ENCODE measurements at places on chromosomes 13 and 19.

DNA sequence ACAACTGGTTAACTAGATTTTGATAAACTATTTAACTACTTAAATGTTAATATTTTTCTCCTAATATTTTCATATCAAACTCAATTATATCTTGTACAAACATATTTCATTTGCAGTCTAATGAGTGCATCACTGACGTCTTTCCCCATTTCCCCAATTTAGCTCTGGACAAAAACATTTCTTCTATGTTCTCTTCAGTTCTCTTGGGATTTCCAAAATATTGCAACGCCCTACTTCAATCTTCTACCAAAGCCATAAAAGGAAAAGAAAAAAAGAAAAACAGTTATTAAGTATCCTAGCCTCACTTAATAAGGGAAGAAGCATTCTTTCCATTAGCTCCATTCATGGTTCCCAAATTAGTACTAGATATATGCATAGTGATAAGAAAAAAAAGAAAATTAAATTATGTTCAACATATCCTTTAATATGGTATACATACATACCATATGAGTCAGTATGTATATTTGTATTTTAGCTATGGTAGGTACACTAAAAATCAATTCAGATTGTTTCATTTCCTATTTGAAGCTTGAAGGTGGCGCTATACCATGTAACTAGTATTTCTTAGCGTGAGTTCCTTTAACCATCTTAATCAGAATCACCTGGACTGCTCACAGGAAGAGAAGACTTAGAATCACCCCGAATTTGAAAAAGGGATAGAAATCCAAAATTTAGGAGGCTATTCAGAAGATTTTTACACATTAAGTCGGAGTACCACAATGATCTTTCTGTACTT lies 9.9 kb downstream of the FBXL3 start:
- DNase-seq = no peak

DNA sequence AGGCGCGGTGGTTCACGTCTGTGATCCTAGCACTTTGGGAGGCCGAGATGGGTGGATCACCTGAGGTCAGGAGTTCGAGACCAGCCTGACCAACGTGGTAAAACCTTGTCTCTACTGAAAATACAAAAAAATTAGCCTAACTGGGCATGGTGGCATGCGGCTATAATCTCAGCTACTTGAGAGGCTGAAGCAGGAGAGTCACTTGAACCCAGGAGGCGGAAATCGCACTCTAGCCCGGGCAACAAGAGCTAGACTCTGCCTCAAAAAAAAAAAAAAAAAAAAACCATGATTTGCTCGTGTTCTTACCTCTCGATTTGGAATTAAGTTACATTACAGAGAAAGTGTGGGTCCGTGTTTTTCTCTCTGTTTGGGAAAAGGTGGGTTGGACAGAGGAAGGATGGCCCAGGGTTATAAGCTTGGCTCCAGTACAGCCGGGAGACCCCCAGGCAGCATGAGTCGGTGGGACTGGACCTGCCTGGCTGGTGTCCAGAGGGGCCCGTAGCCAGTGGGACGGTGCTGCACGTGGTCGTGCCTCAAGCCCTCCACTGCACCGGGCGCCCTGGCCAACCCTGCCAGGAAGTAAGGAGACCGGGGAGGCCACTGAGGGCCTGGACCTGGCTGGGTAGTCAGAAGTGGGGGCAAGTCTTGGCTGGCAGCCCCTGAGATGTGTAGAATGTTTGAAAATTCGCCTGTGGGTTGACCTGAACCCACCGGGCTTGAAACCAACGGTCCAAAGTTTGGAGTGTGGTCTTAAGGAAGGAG lies 3.7 kb downstream of the RPS15 start:
- no peak for DNase-seq

DNA sequence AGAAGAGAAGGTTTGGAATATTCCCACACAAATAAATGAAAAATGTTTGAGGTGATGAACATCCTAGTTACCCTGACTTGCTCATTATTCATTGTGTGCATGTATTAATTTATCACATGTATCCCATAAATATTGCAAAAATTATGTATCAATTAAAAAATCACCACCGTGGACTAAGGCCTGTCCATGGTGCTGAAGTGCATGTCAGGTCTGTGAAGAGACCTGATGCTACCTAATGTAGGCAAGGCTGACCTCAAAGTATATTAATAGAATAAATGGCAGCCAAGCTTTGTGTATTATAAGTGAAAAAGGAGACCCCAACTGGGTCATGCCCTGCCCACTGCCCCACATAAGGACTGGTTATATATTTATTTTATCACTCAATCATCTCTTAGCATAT lies 34.4 kb upstream of the ZNF835 start:
- no peak for DNase-seq

DNA sequence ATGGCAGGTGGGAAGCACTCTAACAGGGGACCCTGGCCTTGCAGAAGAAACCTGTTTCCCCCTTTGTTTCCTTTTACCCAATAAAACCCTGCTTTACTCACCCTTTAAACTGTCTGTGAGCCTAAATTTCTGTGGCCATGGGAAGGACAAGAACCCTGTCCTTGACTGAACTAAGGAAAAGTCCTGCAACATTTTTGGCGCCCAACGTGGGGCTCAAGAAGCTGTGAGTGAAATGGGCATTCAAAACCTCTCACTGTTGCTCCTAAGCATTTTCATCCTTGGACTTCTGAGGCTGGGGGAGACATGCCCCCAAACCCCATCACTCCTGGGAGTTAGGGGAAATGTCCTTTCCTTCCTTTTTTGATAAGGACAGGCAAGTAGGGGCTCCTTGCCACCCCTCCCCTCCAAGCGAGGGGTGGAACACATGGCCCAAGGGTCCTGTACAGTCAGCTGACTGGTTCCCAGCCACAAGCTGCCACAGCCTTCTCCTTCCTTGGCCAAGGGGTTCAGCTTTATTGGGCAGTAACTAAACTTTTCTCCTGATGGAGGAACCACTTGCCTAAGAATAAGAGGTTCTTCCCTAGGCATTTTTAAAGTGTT lies 381.6 kb downstream of the KLF5 start:
- DNase-seq = no peak

- no peak for DNase-seq
Measured at GRCh38 chr13:48486836-48487235, 46.0 kb downstream of the RCBTB2 start.

DNA sequence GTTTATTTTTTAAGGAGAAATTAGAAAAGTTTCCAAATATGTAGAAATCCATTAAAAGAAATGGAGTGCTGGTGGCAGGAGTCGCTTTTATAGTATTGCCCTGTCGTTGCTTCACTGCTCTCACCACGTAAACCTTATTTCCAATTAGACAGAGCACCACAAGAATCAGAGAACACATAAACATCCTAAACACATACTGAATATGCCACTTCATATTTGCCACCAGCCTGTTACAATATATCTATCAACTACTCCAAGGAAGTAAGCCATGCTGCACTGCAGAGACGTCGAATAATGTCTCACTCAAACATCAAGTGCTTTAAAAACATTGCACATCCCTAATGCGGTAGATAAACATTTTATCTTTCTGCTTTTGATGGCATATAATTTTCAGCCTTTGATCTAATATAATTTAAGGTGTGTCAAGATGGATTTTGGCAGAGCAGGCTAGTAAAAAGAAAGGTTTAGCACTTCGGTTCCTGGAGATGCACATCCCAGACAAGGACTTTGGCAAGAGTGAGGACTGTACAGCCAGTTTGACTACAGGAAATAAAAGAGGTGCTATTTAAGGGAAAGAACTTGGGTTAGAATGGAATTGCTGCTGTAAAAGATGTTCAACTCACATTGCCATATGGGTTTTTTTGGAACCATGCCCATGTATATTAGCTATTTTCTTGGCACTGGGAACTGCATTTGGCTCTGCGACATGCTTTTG lies 932.3 kb downstream of the EFNB2 start:
- DNase-seq = peak; percentile 92

GRCh38 chr13:72368031-72368430 lies 359.4 kb downstream of the MZT1 start:
- no peak for DNase-seq

GRCh38 chr13:50668691-50669271 lies 174.7 kb downstream of the DLEU7 start:
- peak; percentile 35 for DNase-seq

- no peak for DNase-seq
Measured at GRCh38 chr13:39110518-39111097, 72.4 kb downstream of the NHLRC3 start.

DNA sequence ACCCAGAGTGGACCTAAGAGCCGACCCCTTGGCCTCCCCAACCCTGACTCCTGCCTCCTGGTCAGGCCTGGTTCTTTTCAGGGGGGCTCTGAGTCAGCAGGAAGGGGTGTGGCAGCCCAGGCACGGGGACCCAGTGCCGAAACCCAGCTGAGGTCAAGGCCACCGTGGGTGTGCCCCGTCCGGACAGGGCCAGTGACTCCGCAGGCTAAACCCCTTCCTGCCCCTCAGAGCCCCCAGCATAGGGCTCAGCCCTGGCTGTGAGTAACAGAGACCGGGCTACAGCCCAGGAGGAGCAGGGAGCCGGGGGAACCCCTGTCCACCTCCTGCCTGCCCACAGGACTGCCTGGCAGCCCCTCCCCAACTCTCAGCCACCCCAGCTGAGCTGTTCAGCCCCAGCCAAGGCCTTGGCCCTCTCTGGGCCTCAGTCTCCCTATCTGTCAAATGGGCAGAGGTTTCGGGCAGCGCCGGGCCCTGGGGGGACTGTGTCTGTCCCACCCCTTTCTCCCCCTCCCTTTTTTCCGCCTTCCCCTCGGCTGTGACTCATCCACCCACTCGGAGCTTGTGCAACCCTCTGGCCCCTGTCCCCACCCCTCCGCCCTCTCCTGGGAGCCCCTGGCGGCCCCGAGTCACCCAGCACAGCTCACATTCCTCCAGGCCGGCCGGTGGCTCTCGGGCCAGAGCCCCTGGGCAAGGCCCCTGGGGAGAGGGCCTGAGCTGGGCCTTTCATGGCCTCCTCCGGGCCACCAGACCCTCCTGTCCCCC lies 8.6 kb downstream of the ZBTB7A start:
- DNase-seq = no peak

- no peak for DNase-seq
Measured at GRCh38 chr19:40976134-40976533, 14.9 kb upstream of the CYP2B6 start.

- DNase-seq = no peak
Measured at GRCh38 chr13:103844471-103844870, 778.3 kb upstream of the SLC10A2 start.

- DNase-seq = no peak
Measured at GRCh38 chr19:29715701-29716581, 880 bp upstream of the C19orf12 start.

- DNase-seq = no peak
Measured at GRCh38 chr19:12665281-12665573, 1.3 kb downstream of the MAN2B1 start.

- no peak for DNase-seq
Measured at GRCh38 chr13:98676239-98676638, 76.2 kb downstream of the SLC15A1 start.

- no peak for DNase-seq
Measured at GRCh38 chr13:79782541-79783205, 301.7 kb downstream of the NDFIP2 start.

GRCh38 chr19:40755248-40755624 lies 4.2 kb downstream of the SNRPA start:
- DNase-seq = no peak

DNA sequence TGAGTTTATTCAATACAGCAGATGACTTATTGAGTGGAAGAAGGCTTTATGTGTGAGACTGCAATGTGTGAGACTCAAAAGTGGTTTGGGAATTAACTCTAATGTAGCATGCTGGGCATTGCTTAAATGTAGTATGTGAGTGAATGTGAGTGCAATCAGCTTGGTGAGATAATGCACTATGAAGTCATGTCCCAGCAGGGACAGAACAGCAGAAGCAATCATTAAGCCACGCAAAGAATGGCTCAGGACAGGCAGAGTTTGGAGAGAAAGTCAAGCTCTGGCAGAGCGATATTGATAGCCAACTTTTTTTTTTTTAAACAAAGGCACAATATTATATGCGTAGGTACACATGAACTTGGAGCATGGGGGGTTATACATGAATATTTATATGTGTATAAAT lies 597.7 kb downstream of the GPC6 start:
- no peak for DNase-seq

GRCh38 chr19:1747285-1748114 lies 5.8 kb upstream of the ONECUT3 start:
- DNase-seq = no peak

DNA sequence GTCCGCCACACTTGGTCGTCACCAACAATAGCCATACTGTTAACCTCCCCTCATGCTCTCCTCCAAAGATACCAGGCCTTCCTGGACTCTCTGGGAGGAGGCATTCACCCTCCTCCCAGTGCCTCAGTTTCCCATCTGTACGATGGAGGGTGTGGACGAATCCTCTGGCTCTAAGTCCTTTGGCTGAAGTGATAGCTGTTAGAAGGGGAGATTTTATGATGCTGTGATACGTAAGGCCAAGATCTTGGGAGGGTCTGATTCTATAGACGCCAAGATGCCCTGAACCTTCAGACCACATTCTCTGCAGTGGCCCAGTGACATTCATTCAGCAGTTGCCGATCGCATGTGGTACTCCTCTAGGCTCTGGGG lies 14.8 kb upstream of the NOP53 start:
- no peak for DNase-seq

GRCh38 chr13:50999641-51000040 lies 90.0 kb downstream of the RNASEH2B start:
- DNase-seq = peak; percentile 5

DNA sequence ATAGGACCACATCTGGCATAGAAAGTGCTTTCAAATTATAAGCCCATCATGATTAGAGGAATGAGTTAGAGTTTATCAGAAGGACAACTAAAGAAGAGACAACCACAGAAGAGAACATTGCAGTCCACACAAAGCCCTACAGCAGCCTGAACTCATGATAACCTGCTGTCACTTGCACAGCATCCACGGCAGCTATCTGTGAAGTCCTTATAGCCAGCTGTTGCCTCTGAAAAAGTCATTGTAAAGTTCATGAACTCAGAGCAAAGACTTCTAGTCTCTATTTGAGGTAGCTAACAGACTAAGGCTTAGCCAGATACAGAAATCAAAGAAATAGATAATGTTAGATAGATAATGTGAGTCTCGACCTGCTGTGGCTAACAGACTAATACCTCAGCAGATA lies 450.0 kb downstream of the KLF5 start:
- no peak for DNase-seq

- no peak for DNase-seq
Measured at GRCh38 chr13:109593230-109593629, 193.2 kb downstream of the IRS2 start.

- DNase-seq = no peak
Measured at GRCh38 chr13:100608906-100609305, 20.3 kb upstream of the GGACT start.

GRCh38 chr13:97892717-97893116 lies 60.8 kb upstream of the IPO5 start:
- DNase-seq = no peak

DNA sequence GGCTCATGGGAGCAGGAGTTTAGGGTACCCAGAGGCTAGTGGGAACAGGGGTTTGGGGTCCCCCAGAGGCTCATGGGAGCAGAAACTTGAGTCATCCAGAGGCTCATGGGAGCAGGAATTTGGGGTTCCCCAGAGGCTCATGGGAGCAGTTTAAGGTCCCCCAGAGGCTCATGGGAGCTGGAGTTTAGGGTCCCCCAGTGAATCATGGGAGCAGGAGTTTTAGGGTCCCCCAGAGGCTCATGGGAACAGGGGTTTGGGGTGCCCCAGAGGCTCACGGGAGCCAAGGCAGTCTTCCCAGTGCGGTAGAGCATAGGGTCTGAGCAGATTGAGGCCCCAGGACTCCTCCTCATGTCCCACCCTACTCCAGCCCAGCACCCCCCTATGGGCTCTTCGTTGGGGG lies 8.6 kb upstream of the FLT3LG start:
- no peak for DNase-seq
